ENCODE measurements at places on chromosomes 16 and 17. TPM values are rescaled to one million over a fixed set of nuclear protein-coding genes. Genes with fewer than 3 reads are reported as not detected.

Gene PNPO
- total RNA-seq, result 40.9 TPM

Gene GP1BA
- not detected for total RNA-seq

Gene MYH10
- total RNA-seq, result 30.8 TPM

Gene GPR139
- not detected for total RNA-seq

Gene CDRT15
- total RNA-seq, result not detected

All from ureter (tissue), 1 donor.